ENCODE measurements at places on chromosomes 2 and 18.

DNA sequence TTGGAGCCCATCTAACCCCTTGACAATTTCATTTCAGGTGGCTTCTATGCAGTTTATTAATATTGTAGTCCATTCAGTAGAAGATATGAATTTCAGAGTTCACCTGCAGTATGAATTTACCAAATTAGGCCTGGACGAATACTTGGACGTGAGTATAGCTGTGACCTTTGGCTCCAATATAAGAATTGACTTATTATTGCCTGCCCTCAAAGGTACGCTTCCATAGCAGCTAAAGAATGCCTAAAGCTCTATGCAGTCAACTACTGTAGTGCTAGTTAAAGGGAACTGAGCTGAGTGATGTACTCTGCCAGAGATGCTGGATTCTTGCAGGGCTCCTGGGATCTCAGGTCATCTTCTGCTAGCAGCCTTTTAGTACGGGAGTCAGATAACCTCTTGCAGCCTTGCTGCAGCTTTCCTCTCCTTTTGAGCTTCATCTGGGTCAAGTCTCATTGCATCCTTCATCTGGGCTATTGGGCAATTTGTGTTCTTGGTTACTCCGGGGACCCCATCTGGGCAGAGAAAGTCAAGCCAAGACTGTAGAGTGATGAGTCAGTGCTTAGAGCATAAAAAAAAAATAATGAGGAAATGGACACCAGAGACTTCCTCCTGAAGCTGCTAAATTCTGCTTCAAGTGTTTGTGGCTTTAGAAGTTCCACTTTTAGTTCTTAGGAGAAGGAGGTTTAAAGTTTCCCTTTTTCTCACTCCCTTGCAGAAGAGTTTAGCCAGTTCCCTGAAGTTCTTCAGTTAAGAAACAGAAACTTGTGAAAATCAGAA is 105.6 kb downstream of the PRPF40A start:
- no peak for DNase-seq

GRCh38 chr2:105257981-105258380 is 16.4 kb downstream of the GPR45 start:
- no peak for DNase-seq

GRCh38 chr18:52531836-52532235 is 191.8 kb downstream of the DCC start:
- no peak for DNase-seq

DNA sequence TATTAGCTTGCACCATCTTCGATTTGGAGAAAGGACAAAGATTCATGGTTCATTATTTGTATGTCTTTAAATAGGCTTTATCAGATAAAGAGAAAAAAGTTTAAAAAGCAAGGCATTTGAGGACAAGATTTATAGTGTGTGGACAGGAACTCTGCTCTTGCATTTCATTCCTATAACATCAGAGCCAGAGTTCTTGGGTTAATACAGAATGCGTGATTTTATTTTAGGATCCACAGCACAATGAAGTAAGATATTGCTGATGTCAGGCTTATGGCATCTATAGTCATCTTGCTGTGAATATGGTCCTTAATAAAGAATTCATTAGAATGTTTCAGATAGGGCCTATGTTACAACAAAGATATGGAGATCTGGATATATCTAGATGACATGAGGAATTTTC is 19.7 kb downstream of the RASGRP3 start:
- no peak for DNase-seq

DNA sequence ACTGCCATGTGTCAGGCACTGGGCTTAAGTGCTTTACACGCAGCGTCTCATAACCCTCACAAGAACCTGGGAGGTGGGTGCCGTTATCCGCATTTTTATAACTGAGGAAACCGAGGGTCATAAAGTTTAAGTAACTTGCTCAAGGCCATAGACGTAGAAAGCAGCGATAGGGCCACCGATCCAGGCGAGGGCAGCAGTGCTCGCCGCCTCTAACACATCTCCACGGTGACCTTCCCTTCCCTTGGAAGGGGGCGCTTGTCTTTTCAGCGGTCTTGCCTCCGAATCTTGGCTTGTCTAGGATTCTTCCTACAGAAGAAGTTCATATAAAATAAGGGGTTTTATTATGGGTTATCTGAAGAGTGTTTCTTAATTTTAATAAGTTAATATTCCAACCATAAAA is 186.6 kb downstream of the GBX2 start:
- no peak for DNase-seq
